ENCODE measurements at places on chromosomes 1 and 21.

GRCh38 chr1:112815376-112815775 lies 100.2 kb upstream of the PPM1J start:
- DNase-seq = no peak

- no peak for DNase-seq
These were observed 261.2 kb upstream of the NR5A2 start for GRCh38 chr1:199766218-199766792.

DNA sequence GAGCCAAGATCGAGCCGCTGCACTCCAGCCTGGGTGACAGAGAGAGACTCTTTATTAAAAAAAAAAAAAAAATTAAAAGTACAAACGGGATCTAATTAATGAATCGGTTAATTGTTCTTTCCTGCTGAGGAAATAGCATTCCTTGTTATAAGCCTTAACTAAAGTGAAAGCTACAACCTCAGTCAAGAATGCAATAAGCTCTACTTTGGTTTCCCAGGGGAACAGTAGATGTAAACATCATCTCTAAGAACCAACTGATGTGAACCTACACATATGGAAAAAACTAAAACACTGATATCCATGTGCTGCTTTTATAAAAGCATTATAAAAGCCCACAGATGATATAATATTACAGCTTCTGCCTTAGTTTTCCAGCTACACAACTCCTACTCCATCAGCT lies 41.9 kb downstream of the LPGAT1 start:
- no peak for DNase-seq

DNA sequence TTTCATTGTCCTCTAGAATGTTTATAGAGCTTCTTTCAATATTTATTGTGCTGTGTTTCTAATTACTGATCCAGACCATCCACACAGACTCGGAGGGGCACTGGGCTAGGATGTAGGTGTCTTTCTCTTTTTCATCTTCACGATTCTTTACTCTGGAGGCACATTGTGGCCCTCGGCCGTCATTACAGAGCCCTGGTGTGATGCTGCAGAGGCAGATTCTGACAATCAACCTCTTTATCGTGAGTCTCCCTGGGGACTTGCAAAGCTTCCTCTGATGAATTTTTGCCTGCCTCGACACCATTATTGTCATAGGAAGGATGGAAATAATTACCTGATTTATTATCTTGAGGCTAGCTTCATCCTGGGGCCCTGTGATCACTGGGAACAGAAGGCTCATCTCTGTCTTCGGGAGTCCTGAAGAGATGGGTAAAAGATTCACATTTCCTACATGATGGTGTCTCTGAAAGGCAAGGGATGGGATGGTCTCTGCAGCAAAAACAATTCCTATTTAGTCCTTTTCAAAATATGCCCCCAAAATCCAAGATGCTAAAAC lies 89.4 kb downstream of the SEC16B start:
- DNase-seq = no peak

DNA sequence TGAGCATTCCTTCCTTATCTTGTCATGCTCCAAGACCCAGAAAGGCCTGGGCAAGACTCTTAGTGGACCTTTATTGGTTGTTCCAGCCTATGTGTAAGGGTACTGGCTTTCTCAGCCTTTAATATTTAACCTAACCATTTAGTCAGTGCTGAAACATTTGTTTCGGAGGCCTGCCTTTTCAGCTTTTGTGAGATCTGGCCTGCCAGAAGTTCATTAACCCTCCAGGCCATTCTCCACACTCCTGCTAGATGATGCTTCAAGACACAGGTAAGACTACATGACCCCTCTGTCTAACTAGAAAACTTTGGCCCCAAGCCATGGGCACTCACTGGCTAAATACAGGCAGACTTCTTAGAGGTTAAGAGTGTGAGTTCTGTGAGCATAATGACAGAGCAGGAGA lies 138.4 kb upstream of the ZP4 start:
- DNase-seq = no peak

- DNase-seq = no peak
These were observed 548 bp downstream of the KCNN3 start for GRCh38 chr1:154869351-154870114.

DNA sequence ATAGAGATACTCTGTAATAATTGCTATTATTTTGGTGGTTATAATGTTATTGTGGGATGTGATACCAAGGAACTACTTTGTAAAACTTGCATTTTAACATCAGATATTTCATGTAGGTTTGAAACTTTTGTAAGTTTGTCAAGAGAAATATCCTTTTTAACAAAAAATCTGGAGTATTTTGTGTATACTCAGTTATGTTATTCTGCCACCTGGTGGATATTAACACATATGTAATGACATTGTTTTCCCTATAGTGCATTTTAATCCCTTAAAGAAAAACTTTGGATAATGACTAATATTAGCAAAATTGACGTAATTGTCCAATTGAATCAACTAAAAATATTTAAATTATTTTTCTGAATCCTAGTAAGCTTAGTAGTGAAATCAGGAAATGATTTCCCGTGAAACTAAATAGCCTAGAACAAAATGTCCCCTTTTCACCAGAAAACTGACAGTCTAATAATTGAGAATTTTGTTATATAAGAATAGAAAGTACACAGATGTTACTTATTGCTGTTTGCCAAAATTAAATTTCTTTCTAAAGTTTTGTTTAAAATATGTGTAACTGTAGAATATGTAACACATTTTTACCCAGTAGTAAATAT lies 39.6 kb downstream of the KCTD3 start:
- no peak for DNase-seq

DNA sequence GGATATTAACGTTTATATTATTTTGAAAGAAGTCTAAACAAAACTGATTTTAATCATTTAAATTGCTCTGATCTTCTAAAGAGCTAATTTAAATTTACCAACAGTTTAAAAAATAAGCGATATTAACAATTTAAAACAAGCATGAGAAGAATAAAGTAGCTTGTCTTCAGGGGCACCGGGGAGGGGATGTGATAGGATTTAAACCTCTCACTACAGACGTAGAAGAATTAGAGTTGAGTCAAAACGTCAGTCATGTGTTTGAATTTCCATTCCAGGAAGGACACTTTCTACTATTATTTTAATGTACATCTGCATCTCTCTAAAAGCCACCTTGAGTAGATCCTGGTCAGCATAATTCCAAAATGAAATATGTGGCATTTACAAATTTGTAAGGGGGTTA lies 58.2 kb upstream of the TPTE start:
- DNase-seq = no peak

GRCh38 chr1:218616681-218617080 lies 271.5 kb downstream of the TGFB2 start:
- no peak for DNase-seq

DNA sequence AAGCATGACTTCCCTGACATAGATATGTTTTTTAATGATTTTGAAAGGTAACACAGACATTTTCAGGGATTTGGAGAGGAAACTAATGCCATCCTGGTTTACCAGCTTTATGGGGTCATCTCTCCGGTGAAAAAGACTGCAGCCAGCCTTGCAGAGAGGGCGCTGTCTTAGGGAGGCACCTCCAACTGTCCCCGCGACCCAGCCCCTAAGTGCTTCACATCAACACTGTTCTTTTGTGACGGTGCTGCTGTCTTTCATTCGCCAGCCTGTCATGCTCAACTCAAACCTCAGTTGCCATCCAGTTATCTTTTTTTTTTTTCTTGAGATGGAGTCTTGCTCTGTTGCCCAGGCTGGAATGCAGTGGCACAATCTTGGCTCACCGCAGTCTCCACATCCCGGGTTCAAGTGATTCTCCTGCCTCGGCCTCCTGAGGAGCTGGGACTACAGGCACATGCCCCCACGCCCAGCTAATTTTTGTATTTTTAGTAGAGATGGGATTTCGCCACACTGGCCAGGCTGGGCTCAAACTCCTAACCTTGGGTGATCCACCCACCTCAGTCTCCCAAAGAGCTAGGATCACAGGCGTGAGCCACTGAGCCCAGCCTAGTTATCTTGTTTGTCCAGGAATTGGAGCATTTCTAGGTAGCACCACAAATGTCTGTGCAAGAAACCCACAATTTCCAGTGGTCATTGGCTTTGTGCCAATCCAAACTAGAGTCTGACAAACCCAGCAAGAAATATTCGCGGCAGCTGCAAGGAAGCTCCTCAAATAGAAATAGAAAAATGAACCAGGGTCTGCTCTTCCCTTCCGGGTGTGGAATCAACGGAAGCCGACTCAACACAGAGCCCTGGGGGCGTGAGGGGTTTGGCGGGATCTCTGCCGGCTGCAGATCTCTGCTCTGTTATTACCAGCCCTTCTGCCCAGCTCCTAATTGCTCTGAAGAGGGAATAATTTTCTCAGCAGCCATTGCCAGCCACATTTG lies 24.2 kb downstream of the PDE9A start:
- DNase-seq = no peak

GRCh38 chr1:111515291-111516004 lies 12.0 kb upstream of the ADORA3 start:
- DNase-seq = no peak

GRCh38 chr1:145695821-145696629 lies 11.1 kb downstream of the PDZK1 start:
- no peak for DNase-seq

DNA sequence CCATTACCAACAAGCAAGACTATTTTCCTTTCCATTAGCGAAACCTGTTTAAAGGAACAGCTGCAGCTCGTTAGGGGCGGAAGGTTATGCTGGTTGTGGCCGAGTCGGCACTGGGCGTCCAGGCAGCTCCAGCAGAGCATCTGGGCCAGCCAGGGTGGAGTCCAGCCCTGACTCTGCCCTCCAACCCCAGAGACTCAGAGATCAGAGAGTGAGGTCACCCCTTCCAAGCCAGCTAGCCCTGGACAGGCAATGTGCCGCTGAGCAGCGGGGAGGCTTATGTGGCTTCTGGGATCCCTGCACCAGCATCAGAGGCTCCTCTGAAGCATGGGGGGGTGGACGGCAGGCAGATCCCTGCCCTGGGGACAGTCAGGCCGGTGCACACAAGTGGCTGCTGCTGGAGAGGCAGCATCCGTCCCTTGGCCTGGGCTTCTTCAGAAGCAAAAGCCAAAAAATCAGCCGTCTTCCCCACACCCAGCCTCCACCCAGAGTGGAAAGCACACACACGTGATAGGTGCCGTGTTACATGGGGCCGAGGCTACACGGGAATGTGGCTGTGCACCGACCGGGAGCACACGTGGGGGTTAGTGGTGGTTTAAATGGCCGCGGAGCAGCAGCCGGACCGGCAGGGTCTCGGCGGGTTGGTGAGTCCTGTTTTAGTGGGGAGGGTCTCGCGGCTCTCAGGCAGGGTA lies 30.1 kb downstream of the SLC66A1 start:
- DNase-seq = no peak

DNA sequence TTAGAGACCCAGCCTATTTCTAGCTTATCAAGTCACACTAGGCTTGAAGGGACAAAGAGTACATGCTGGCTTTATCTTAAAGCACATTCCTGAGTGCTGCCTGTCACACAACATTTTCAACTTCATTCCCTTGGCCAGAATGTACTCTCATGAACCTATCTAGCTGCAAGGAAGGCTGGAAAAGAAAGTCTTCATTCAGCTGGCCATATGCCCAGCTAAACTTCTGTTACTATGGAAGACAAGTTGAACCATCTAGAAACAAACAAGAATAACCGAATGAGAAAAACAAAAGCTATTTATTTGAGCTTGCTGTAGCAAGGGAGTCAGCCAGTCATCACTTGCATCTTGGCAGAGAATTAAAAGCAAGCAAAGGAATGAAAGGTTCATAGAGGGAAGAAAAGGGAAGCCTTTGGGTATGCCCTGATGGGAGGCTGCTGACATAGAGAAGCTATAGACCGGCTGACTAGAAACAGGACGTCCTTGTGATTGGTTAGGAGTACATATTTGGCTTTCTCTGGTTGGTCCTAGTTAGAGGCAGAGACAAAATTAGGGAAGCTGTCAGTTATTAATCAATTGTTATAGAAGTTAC lies 108.4 kb downstream of the NEK7 start:
- DNase-seq = no peak
